Activated CD4-positive, alpha-beta T cell treated with anti-CD3 and anti-CD28 coated beads, Interleukin-2, amount 50 U/mL, for 4 hours (primary cell): ENCODE measurements at places on chromosomes 3 and 15.

DNA sequence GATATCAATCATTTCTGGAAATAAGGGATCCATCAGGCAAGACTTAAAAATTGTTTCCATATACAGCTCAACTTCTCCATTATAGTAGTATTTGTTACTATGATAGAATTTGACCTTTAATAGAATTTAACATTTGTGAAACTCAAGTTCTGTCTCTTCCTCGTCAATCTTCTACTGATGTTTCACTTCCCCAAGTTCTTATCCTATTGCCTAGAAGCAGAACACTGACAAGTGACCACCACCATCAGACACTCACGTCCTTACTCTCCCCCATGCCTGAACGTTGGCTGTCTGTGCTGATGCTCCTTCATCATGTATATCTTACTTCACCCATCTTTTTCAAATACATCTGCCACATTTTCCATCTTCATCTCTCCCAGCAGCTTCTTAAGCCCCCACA is 26.6 kb upstream of the TAFA4 start:
- DNase-seq = no peak

- no peak for DNase-seq
Measured at GRCh38 chr15:70274255-70274880, 176.7 kb upstream of the TLE3 start.

- DNase-seq = no peak
Measured at GRCh38 chr3:16126634-16127033, 47.8 kb upstream of the GALNT15 start.

DNA sequence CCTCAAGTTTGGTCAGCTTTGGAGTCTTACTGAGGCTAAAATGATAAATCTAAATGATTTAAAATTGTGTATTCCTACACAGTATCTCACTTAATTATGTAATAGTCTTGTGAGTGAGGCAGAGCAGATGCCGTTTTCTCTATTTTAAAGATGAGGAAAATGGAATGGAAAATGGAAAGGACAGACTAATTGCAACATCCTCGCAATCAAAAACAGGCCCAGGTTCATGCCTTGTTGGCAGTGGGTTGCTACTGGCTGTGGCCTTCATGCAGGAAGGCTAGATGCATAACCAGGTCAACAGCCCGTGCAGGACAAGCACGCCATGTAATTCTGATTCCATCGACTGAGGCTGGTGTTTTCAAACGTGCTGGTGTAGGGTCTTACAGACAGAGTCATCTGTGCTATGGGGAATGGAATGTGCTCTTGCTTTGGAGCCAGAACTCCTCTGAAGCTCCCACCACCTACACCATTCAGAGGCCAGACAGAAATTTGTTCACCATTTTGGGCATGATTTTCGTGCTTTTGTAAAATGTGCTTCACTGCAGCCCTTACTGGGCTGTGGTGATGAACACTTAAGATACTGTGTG is 37.9 kb downstream of the MLH1 start:
- DNase-seq = no peak

GRCh38 chr3:62873761-62874710 is 1.2 kb downstream of the CADPS start:
- DNase-seq = no peak
